ENCODE measurements at places on chromosomes 6 and 20.
A peak's percentile ranks its signal among the peaks of the same experiment; 100 is the strongest.

- peak; percentile 27 for DNase-seq
These were observed 43.6 kb upstream of the PHACTR3 start for GRCh38 chr20:59560588-59561227.

GRCh38 chr20:25254986-25255680 lies 7.2 kb downstream of the PYGB start:
- no peak for DNase-seq

DNA sequence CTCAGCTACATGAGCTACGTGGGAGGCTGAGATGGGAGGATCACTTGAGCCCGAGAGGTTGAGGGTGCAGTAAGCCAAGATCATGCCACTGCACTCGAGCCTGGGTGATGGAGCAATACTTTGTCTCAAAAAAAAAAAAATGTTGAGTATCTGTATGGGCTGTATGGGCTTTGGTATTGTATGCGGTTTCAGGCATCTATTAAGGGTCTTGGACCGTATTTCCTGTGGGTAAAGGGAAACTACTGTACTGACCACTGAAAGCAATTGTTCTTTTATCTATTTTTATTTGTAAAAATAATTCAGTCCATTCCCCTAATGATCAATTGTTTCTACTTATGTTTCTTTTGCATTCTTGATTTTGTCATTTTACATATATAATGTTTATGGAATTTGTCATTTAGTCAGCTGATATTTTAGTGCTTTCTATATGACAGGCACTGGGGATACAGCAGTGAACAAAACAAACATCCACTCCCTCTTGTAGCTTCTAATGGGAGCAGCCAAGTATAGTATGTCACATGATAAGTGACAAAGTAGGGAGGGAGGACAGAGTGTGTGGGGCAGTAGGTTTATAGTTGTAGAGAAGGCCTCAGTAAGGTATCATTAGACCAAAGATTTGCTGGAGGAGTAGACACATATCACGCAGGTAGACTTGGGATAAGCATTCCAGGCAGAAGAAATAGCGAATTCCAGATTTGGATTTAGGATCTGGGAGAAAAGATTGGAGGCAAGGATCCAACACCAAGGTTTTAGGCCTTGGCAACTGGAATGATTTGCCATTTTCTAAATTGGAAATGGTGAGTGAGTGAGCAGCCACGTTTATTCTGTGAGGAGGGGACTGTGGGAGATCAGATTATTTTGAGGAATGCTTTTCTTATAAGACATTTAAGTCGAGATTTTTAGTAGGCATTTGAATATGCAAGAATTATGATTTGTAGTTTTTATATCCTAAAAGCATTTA lies 6.0 kb downstream of the PCMT1 start:
- DNase-seq, result no peak

DNA sequence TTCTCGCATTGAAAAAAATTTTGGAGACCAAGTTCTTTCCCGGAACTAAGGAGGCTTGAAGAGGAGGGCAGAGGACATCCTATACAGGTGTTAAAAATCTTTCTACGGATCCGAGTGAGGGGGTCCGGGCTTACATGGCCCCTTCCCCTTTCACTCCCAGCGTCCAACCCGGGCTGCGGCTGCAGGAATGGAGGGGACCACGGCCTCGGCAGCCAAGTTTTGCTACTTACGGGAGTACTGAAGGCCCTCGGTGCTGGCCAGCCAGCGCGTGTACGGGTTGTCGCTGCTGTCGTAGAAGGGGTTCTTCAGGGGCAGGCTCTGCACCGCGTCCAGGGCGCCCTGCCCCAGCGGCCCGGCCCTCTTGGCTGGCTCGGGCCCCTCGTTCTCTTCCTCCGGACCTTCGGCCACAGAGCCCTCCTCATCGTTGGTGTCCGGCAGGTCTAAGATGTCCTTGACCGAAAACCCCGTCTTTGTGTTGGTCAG lies 642 bp downstream of the NKX2-2 start:
- no peak for DNase-seq

GRCh38 chr6:22017272-22017671 lies 279.6 kb downstream of the PRL start:
- DNase-seq, result no peak
